ENCODE measurements at places on chromosomes 16 and 17.

- DNase-seq: no peak
These were observed 55.0 kb downstream of the SALL1 start for GRCh38 chr16:51095890-51096626.

- DNase-seq: peak; percentile 23
These were observed at the start of gene CD79B for GRCh38 chr17:63931981-63932561. Gene CD79B, minus strand, starts transcription at chr17:63932331. Its CDS starts 70 bp downstream, at chr17:63932261.

- no peak for DNase-seq
These were observed 4.8 kb downstream of the SLC7A5 start for GRCh38 chr16:87864331-87864989.

GRCh38 chr17:33079201-33079600, 87.6 kb downstream of the SPACA3 start:
- DNase-seq: no peak
